Muscle of back (tissue), 13 donors: ENCODE measurements at places on chromosomes 12 and 14.

DNA sequence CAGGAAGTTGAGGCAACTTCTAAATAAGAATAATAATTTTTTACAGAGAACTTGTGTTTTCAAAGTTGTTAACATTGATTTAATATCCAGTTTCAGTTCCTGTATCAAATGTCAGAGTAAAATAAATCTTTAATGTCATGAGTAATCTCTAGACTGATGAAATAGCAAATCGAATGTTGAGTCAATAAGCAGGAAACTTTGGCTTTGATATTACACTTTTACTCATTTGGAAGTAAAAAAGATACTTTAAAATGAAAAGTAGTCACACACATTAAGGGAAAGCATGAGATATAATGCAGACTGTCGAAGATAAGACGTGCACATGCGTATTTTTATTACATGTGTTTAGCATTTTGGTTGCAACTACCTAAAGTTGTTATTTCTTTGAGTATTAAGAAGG lies 78.2 kb upstream of the PTGDR start:
- no peak for DNase-seq

DNA sequence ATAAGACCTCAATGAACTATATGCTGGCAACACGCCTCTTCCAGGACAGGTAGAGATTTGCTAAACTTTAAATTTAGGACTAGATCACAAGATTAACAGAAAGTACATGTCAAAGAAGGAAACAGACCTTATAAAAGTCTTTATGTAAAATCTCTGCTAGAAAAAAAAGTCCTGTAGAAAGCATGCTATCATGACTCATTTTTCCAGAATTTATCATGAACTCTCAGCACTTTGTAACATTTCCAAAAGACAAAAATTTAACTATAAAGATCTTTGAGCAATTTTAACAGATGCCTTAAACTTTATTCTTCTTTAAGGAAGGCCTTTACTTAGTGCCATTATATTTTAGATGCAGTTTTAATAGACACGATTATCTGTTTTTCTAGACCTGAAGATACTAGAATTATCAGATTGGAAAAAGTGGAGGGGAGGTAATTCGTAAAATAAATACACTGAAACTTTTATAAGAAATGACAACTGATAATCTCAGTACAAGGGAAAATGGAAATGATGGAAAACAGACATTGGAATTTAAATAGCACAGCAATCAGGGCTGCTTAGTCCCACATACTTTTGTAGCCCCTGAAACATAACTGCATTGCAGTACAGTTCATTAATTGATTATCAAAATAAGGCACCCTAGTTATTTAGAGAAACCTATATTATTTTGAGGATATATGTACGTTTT lies 92.0 kb downstream of the TTLL5 start:
- peak; percentile 10 for DNase-seq

GRCh38 chr14:71539650-71540285 lies 392.5 kb upstream of the RGS6 start:
- DNase-seq = no peak

GRCh38 chr12:69655616-69656340 lies 43.3 kb downstream of the BEST3 start:
- peak; percentile 41 for DNase-seq

DNA sequence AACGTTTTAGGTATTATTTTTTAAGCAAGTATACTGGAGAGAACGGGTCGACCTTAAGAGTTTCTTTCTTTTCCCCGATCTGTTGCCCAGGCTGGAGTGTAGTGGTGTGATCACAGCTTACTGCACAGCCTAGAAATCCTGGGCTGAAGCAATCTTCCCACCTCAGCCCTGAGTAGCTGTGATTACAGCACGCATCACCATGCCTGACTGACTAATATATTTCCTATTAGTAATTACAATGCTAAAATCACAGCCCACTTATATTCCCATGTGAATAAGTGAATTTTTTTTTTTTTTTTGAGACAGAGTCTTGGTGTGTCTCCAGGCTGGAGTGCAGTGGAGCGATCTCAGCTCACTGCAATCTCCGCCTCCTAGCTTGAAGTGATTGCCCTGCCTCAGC lies 50.4 kb downstream of the DICER1 start:
- DNase-seq = no peak

DNA sequence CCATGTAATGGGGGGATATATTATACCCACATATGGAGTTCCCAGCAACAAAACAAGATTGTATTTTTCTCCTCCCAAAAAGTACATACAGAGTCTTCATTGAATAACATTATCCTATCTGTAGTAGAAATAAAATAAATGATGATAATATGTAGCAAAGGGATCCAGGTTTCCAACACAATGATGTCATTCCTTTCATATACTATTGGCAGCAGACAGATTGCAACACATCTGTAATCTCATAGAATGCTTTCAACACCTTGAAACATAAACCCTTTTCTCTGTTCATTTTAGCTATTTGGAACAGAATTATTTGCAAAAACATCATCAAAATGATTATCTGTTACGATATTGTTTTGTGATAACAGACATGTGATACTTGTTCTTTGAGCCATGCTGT lies 317.6 kb downstream of the DPF3 start:
- DNase-seq = no peak

DNA sequence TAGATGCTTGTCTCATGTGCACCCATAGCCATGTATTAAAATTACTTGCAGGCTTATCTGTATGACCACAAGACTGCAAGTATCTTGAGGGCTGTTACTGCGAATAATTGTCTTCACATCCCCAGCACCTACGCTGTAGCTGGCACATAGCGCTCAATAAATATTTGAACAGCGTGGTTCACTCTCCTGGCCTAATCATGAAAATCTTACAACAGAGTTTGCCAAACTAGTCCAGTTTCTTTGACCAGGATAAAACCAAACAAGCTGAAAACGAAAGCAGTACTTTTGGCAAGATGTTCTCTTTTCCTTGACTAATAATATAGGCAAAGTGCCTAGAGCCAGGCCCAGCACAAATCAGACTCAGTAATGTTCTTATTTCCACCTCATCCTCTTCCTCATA lies 106.7 kb downstream of the RPS29 start:
- DNase-seq = no peak

GRCh38 chr14:59134307-59134706 lies 54.2 kb upstream of the DAAM1 start:
- DNase-seq = no peak

DNA sequence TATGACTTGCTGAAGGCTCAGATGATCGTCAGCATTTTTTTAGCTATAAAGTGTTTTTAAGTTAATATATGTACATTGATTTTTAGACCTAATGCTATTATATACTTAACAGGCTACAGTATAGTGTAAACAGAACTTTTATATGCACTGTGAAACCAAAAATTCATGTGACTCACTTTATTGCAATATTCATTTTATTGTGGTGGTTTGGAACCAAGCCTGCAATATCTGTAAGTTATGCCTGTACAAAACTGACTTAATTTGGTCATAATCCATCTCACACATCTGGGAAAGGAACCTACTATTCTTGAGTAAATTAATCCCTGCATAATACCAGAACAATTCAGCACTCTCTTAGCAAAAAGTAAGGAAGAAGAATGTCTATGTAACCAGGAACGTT lies 390.7 kb downstream of the SYT1 start:
- no peak for DNase-seq

- no peak for DNase-seq
Observed at GRCh38 chr12:611721-612120, 51.5 kb downstream of the NINJ2 start.

DNA sequence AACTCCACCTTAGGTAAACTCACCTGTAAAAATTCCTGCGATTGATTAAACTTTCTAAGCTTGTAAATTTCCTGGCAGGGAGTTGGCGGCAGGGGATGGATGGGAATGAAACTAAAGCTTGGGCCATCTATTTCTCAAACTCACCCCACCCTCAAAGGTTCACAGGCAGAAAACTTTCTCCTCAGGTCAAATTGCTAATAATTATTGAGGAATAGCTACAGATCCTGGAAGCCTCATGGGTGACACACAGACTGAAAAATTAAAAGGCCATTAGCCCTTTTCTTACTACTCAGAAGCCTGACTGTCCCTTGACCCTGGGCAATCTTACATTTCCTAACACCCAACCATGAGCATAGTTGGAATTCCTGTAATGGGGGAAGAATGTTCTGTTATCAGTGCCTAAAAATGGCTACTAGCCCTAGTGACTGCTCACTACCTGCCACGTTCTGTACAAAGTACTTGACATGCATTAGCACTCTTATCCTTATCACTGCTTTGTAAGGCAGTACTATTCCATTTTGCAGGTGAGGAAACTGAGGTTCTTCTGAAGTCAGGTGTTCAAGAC lies 12.4 kb upstream of the SYNDIG1L start:
- no peak for DNase-seq

GRCh38 chr12:110330544-110330943 lies 49.5 kb downstream of the ATP2A2 start:
- DNase-seq = no peak

- DNase-seq = no peak
Observed at GRCh38 chr12:113237748-113238147, 16.5 kb downstream of the TPCN1 start.

DNA sequence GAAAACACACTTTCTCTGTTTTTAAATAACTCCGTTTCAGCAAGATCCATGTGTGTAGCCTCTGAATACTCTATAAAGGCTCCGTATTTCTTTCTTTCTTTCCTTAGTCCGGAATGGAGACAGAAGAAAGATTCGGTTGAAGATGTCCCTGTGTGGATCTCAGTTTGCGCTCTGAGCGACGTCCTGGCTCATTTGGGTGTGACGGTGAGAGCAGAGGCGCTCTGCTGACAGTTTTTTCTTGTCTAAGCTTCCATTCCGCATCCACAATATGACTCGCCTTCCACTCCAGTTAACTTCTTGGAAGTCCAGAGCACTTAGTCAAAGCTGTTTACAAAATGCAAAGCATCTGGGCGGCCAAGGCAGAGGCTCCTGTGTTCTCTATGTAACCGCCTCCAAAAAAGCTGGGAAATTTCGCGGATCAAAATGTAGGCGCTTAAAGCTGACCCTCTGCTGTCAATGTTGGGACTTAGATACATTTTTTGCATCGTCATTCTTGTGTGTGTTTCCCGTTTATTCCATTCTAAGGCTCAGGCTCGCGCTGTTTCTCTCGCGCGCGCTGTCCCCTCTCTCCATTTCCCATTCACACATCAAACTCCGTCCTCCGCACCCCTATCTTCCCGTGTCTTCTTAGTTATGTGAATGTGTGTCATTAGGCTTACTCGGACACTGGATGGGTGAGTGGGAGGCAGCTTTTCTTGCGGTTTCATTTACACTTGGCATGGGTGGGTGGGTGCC lies 880 bp upstream of the FLRT2 start:
- peak; percentile 71 for DNase-seq

DNA sequence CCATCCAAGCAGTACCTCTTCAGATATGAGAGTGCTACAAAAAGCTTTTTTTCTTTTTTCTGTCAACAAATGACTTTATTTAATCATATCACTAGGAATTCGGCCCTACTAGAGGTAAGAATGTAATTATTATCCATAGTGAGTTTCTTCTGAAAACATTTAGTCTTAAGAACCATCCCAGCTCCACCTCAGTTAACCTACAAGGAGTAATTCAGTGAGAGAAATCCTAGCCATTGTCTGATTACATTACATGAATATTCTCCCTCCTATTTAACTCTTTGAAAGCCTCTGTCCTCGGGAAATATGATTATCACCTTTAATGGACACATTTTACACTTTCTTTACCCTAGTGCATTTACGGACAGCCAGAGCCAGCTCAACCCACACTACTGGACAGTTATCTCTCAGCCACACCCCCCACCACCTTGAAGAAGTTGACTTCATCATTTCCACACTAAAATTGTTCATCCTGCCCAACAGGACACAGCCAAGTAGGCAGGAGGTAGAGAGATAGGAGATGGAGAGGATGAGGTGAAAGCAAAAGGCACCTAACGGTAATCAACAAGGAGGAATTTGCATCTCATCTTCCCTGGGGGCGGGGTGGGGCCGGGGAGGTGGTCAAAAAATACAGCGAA lies 1.3 kb downstream of the PPFIA2 start:
- DNase-seq = peak; percentile 0

GRCh38 chr12:39199351-39199750 lies 243.6 kb downstream of the KIF21A start:
- no peak for DNase-seq

DNA sequence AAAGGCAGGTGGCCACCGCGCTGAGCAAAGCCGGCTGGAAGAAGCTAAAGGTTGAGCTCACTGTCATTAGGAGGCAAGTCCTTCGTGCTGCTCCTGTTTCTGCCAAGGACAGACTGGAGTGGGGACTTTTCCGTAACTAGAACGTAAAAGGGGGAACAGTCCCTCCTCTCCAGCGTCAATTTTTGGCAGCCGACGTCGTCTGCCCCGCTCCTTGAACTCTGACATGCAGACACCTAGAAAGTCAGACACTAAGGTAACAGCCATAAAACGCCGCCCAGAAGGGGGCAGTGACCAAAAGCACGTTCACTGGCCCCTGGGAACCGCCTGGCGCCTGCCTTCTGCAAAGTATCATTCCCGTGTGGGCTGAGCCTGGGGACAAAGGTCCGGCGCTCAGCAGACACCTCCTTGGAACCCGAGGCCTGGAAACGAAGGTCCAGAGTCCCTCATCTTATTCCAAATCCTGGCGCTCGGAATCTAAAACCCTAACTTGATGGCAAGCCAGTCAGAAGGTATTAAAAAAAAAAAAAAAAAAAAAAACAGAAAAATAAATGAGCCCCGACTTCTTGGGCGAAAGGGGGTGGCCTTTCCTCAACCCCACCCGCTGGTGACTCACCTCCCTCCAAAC lies 1.1 kb upstream of the LRP1 start:
- no peak for DNase-seq

DNA sequence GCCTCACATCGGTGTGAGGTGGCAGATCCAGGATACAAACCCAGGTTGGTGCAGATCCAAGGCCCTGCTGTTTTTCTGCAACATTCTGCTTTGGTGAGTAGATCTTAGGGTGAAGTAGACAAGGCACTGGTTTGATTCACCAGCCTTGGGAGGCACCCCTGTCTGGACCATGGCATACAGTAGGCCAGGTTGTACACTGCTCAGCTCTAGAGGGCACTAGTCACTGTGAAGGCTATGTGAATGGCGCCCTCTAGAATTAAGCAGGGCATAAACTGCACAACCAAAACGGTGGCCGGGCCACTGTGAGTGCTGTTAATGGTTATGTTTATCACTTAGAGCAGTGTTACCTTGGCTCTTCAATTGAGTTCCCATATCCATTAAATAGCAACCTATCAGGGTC lies 280.6 kb upstream of the PWP1 start:
- no peak for DNase-seq

GRCh38 chr12:50986966-50987737 lies 34.8 kb downstream of the HIGD1C start:
- DNase-seq = peak; percentile 64

GRCh38 chr14:37060496-37061260 lies 111.7 kb downstream of the SLC25A21 start:
- DNase-seq = no peak

- DNase-seq = no peak
Observed at GRCh38 chr12:39442831-39443080, 164 bp downstream of the KIF21A start.

- no peak for DNase-seq
Observed at GRCh38 chr12:95339086-95339788, 121.6 kb downstream of the VEZT start.

GRCh38 chr12:58513301-58513834 lies 406.9 kb downstream of the LRIG3 start:
- DNase-seq = no peak

GRCh38 chr12:115072712-115073111 lies 388.7 kb upstream of the TBX3 start:
- no peak for DNase-seq
